ENCODE measurements at places on chromosomes 13 and 19. TPM values are rescaled to one million over a fixed set of nuclear protein-coding genes. Genes with fewer than 3 reads are reported as not detected.

Gene RYR1
- total RNA-seq, result 0.63 TPM

Gene UBE2L5
- not detected for total RNA-seq

DNA sequence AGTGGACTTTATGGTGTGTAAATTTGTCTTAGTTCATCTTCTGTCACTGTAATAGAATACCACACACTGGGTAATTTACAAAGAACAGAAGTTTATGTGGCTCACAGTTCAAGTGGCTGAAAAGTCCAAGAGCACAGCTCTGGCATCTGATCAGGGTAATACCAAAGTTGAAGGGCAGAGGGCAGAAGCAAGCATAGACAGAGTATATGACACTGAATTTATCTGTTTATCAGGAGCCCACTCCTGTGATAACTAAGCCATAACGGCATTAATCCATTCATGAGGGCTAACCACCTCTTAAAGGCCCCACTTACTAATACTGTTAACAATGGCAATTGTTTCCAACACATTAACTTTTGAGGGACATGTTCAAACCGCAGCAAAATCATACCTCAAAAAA is 4.0 kb upstream of the RFXAP start:
- peak; percentile 33 for DNase-seq

GRCh38 chr13:93235258-93236015 is 8.8 kb downstream of the GPC6 start:
- no peak for DNase-seq

GRCh38 chr13:101624210-101624922 is 171.9 kb downstream of the ITGBL1 start:
- no peak for DNase-seq

DNA sequence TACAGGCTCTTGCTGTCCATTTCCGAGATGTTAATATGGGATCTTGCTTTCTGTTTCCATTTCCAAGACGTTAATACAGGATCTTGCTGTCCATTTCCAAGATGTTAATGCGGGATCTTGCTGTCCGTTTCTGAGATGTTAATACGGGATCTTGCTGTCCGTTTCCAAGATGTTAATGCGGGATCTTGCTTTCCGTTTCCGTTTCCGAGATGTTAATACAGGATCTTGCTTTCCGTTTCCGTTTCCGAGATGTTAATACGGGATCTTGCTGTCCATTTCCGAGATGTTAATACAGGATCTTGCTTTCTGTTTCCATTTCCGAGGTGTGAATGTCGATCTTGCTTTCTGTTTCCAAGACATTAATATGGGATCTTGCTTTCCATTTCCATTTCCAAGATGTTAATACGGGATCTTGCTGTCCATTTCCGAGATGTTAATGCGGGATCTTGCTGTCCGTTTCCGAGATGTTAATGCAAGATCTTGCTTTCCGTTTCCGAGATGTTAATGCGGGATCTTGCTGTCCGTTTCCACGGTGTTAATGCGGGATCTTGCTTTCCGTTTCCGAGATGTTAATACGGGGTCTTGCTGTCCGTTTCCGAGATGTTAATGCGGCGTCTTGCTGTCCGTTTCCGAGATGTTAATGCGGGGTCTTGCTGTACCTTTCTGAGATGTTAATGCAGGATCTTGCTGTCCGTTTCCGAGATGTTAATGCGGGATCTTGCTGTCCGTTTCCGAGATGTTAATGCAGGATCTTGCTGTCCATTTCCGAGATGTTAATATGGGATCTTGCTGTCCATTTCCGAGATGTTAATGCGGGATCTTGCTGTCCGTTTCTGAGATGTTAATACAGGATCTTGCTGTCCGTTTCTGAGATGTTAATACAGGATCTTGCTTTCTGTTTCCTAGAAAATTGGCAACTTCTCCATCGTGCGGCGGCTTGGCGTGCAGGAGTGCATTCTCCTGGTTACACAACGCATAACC is 38.3 kb downstream of the PEX11G start:
- no peak for DNase-seq

Gene HOMER3
- total RNA-seq, result 0.51 TPM

Gene ZNF91
- 38.2 TPM for total RNA-seq

DNA sequence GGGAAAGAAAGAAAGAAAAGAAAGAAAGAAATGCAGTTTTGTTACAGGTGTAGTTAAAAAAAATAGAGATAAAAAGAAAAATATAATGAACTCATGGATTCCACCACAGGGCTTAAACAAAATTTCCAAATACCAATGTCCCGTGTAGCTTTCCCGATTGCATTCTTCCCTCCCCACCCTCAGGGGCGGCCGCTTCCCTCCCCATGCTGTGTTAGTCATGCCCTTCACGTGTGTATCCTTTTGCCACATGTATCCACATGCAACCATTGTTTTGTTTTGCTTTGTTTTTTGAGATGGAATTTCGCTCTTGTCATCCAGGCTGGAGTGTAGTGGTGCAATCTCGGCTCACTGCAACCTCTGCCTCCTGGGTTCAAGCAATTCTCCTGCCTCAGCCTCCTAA is 3.6 kb upstream of the KMT5C start:
- no peak for DNase-seq

Data from activated CD8-positive, alpha-beta T cell treated with anti-CD3 and anti-CD28 coated beads for 36 hours (primary cell).